PC-3 (cell line): ENCODE measurements at places on chromosomes 7 and 10. TPM values are rescaled to one million over a fixed set of nuclear protein-coding genes. Genes with fewer than 3 reads are reported as not detected.

Gene CARD11
- total RNA-seq = not detected in 2 replicates

Gene IGFBP1
- total RNA-seq = 1.3 and 1.5 TPM in 2 replicates

DNA sequence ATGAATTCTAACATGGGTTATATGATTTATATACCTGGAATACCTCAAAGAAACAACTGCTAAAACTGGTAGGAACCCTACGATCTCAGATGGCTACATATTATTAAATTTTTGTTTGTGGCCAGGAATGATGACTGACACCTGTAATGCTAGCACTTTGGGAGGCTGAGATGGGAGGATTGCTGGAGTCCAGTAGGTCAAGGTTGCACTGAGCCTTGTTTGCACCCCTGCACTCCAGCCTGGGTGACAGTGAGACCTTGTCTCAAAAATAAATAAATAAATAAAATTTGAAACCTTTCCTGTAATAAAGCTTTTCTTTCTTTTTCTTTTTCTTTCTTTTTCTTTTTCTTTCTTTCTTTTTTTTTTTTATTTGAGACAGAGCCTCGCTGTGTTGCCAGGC, 61.2 kb downstream of the MPLKIP start:
- no peak overlapping the region for H3K4me3 ChIP-seq
- no peak for DNase-seq
- no peak overlapping the region for H3K27ac ChIP-seq
- no peaks in the 10 kb centered on the region for H3K36me3 ChIP-seq
- H3K4me1 ChIP-seq = no peaks in the 10 kb centered on the region

DNA sequence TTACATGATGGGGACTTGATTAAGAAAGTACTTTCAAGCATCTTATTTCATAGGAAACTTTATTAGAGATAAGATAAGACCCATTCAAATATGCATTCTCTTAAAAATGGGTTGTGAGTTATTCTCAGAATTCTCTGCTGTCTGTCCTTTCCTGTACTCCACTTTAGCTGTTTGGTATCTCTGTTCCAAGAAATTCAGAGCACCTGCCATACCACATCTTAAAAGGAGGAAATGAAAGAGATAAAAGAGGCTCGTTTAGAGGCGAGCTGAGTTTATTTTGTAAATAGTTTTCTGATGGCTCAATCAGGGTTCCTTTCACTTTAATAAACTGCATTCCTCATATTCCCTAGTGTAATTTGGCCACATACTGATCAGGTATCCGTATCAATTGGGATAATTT, 87.2 kb downstream of the MDFIC start:
- DNase-seq = peak; percentile 23
- H3K4me3 ChIP-seq = no peak overlapping the region
- H3K4me1 ChIP-seq = peaks cover 22% of the 10 kb centered on the region

- H3K27ac ChIP-seq = 0 out of 2 replicates have a peak overlapping the region, but pooled peaks have one; percentile 7
- no peak overlapping the region for H3K4me3 ChIP-seq
- no peak for DNase-seq
- H3K4me1 ChIP-seq = peaks cover 21% of the 10 kb centered on the region
- no peaks in the 10 kb centered on the region for H3K27me3 ChIP-seq
Observed at GRCh38 chr10:4809156-4809555, 16.9 kb upstream of the AKR1E2 start.
